ENCODE measurements at places on chromosomes 2 and 18.

- no peaks in the 10 kb centered on the region for H3K4me1 ChIP-seq
- H3K4me3 ChIP-seq = no peak overlapping the region
- no peaks in the 10 kb centered on the region for H3K36me3 ChIP-seq
- no peak for DNase-seq
Measured at GRCh38 chr2:225636558-225636957, 237.0 kb downstream of the NYAP2 start.

DNA sequence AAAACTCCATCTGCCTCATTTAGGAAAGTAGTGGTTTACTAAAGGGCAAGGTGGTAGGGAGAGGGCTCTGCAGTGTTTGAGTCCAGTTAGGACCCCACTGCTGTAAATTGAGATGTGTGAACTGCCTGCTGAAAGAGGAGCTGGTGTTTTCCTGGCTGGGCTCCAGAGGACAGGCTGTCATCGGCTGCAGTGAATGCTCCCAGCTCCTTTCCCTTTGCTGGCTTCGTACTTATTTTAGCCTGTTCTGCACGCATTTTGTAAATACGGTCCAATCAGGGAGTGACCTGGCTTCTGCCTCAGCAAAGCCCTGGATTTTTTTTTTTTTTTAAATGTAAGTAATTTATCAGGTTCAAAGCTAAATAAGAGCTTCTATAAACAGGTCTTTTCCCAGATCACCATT is 37.5 kb downstream of the SLC4A3 start:
- no peaks in the 10 kb centered on the region for H3K36me3 ChIP-seq
- no peak overlapping the region for H3K4me3 ChIP-seq
- DNase-seq = no peak
- no peaks in the 10 kb centered on the region for H3K4me1 ChIP-seq
- H3K27ac ChIP-seq = no peak overlapping the region
- no peaks in the 10 kb centered on the region for H3K27me3 ChIP-seq

- DNase-seq = no peak
- no peaks in the 10 kb centered on the region for H3K4me1 ChIP-seq
- no peak overlapping the region for H3K4me3 ChIP-seq
- H3K36me3 ChIP-seq = no peaks in the 10 kb centered on the region
- H3K27me3 ChIP-seq = no peaks in the 10 kb centered on the region
Measured at GRCh38 chr2:145144131-145144728, 624.3 kb upstream of the ZEB2 start.

- H3K27me3 ChIP-seq = no peaks in the 10 kb centered on the region
- DNase-seq = no peak
- no peak overlapping the region for H3K27ac ChIP-seq
Measured at GRCh38 chr2:223037445-223037800, 14.6 kb upstream of the KCNE4 start.

GRCh38 chr2:47599171-47599570 is 183.8 kb upstream of the MSH6 start:
- no peaks in the 10 kb centered on the region for H3K4me1 ChIP-seq
- H3K27ac ChIP-seq = no peak overlapping the region
- no peaks in the 10 kb centered on the region for H3K36me3 ChIP-seq
- DNase-seq = no peak

- peak overlapping the region; percentile 67 for H3K27ac ChIP-seq
- peaks cover 38% of the 10 kb centered on the region for H3K4me1 ChIP-seq
- H3K4me3 ChIP-seq = peak overlapping the region; percentile 3
- no peaks in the 10 kb centered on the region for H3K27me3 ChIP-seq
- H3K36me3 ChIP-seq = no peaks in the 10 kb centered on the region
Measured at GRCh38 chr2:189657867-189658266, 3.4 kb upstream of the ASNSD1 start.

DNA sequence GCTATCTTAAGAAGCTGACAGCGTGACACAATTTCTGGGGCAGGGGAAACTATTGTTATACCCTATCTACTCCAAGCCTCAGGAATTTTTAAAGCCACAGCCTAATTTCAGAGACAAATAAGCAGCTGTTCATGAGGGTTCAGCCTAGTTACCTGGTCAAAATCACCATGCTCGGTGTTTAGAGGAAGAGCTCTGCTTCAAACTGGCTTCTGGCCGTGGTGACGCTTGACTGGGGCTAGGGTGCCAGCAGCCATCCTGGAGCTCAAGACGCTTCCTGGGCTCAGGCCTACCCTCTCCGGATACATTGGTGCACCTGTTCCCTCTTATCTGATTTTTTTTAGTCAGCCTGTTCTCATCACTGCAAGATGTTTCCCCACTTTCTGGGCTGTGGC is 41.7 kb downstream of the FRZB start:
- H3K27me3 ChIP-seq = peaks cover 3% of the 10 kb centered on the region
- no peak for DNase-seq
- H3K36me3 ChIP-seq = no peaks in the 10 kb centered on the region
- no peaks in the 10 kb centered on the region for H3K4me1 ChIP-seq
- no peak overlapping the region for H3K4me3 ChIP-seq

DNA sequence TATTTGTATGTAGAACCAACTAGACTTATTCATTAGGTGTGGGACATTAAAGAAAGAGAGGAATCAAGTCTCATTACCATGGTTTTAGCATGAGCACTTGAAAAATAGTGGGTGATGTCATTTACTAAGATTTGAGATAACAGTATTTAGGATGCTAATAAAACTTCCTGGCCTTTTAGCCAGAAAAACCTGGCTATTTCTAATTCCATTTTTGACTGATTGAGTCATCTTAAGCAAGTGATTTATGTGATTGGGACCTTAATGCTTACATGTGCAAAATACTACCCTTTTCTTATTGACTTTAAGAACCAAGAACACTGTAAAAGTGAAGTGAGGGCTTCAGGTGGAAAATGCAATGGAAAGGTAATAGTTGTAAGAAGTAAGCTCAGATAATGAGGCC is 196.8 kb upstream of the SESTD1 start:
- H3K27ac ChIP-seq = no peak overlapping the region
- no peaks in the 10 kb centered on the region for H3K36me3 ChIP-seq
- no peak for DNase-seq
- H3K4me1 ChIP-seq = no peaks in the 10 kb centered on the region
- H3K4me3 ChIP-seq = no peak overlapping the region
- H3K27me3 ChIP-seq = no peaks in the 10 kb centered on the region

DNA sequence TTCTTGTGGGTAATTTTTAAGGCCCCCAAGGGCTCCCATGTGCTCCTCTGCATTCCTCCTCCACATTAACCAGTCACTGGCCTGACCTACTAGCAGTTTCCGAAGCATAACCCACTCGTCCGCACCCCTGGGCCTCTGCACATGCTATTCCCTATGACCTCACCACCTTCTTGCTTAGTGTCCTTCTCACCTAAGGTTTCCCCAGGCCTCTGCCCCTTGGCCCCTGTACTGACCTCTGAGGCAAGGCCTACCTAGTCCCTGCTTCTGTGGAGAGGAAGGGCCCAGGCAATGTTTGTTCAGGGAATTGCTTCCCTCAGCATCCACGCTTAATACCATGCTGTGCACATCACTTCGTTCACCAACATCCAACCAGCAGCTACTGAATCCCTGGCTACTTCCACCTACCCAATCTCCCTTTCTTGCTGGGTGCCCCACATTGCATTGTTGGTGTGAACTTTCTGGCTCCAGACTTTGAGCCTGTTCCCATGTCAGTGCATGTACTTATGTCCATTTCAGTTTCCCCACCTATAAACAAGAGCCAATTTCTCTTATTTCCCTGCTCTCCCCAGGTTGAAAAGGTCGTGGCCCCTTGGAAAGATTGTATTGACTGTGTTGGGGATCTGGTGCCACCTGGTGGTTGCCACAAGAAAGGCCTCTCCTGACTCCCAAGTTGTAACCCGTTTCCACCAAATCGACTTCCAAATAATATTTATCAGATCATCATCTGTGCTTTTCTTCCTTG is 19.2 kb upstream of the TMEM177 start:
- no peaks in the 10 kb centered on the region for H3K27me3 ChIP-seq
- no peaks in the 10 kb centered on the region for H3K4me1 ChIP-seq
- DNase-seq = peak; percentile 60
- H3K27ac ChIP-seq = no peak overlapping the region
- H3K4me3 ChIP-seq = no peak overlapping the region
- H3K36me3 ChIP-seq = no peaks in the 10 kb centered on the region

All from CD4-positive, alpha-beta T cell (primary cell).